Mesothelial cell of epicardium (in vitro differentiated cells): ENCODE measurements at places on chromosomes 1 and 21.

DNA sequence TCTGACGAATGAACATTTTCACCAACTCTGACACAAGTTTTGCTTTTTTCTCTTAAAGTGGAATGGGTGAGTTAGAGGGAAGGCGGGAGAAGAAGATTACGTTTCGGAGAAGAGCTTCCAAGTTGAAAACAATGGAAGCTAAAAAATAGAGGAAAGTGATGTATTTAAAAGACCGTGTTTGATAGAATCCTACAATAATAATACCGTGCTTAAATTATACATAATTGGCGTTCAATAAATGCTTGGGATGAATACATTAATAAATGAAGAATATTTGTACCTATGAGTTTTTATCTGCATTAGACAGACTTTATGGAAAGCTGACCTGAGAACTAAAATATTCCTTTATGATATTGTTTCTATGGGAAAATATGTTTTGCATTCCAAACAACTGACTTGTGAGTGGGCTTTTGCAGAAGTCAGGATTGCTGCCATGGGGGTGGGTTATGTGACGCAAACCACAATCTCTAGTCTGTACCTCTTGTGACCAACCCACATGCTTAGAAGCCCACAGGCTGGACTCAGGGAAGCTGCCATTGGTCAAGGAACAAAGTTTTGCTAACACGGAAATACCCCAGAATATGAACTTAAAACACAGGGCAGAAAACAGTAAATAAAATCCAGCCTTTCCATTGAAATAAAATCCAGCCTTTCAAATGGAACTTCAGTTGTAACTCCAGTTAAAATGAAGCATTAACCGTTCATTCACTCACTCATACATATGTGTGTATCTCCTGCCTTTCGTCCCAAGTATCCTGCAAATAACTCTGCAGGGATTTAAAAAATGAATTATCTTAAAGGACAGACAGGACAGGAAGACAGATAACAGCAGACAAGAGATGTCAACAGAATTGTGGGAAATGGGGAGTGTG is 21.3 kb upstream of the ATF3 start:
- DNase-seq = no peak

DNA sequence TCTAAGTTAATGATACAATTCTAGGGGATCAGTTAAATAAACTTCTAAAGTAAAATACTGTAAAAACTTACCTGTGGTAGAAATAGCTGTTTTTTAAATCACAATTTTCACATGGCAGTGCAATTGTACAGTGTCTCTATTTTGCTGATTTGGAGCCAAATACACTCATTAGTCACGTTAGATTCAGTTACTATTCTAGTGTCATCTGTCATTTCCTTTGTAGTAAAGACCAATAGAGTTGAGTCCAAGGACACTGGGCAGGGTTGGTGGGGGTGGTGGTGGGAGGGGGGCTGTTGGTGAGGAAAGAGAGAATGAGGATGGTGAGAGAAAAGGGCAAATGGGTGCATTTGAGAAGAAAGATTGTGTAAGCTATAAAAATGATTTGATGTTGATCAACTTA is 33.6 kb downstream of the CD55 start:
- no peak for DNase-seq

- DNase-seq = no peak
These were observed 207.4 kb downstream of the APP start for GRCh38 chr21:25963181-25963580.

GRCh38 chr1:40690771-40691537 is 550 bp upstream of the NFYC start:
- DNase-seq = no peak

DNA sequence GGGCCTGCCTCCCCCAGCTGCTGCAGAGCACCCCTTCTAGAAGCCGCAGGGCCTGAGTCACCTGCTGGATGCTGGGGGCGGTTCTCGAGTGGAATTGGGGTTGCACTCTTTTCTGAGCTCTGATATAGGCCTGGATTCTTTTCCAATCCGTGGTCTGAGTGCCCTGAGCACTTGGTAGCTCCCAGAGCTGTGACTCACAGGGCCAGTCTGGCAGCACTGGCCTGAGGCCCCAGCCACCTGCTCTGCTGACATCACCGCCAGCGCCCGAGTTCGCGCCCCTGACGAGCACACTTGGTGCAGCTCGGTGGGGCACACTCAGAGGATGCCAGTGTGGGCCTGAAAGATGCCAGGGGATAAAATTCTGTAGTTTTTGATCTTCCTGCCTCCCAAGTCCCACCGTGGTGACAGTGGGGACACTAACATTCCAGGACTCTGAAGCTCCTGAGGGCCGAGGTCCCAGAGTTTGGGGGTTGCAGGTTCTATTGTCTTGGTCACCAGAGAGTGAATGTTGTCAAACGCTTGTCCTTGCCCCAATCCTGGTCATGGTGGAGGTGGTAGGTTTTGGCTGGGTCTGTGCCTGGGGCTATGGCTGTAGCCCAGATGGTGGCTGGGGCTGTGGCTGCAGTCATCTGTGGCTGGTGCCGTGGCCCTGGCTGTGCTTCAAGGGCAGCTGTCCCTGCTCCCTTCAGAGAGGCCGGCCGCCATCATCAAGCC is 74.6 kb downstream of the OBSCN start:
- DNase-seq = peak; percentile 16

DNA sequence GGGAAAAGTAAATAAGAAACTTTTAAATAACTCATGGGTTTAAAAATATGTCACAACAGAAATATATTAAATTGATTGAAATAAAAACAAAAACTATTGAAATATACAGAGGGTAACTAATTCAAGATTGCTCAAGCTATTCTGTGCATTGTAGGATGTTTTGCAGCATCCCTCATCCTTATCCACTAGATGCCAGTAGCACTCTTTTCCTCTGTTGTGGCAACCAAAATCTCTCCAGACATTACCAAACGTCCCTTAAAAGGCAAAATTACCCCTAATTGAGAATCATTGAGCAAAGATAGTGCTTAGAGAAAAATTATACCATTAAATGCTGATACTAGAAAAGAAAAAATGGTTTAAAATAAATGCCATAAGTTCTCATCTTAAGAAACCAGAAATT is 682.6 kb downstream of the RWDD3 start:
- no peak for DNase-seq

GRCh38 chr1:17192394-17193221 is 12.3 kb upstream of the PADI1 start:
- no peak for DNase-seq

DNA sequence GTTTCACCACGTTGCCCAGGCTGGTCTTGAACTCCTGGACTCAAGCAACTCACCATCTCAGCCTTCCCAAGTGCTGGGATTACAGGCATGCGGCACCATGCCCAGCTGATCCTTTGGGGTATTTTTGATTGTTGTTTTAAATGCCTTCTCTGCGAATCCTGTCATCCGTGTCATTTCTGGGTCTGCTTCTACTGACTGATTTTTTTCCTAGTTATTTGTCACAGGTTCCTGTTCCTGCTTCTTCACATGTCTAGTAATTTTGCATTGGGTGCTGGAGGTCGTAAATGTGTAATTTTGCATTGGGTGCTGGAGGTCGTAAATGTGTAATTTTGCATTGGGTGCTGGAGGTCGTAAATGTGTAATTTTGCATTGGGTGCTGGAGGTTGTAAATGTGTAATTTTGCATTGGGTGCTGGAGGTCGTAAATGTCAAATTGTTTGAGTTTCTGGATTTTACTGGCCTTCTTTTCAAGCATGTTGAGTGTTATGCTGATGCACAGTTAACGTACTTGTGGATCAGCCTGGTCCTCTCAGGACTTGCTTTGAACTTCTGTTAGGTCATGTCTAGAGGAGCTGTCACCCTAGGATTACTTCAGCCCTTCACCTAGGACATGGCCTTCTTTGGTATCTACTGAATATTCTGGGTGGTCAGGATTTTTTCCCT is 4.1 kb upstream of the ARHGEF16 start:
- DNase-seq = no peak

DNA sequence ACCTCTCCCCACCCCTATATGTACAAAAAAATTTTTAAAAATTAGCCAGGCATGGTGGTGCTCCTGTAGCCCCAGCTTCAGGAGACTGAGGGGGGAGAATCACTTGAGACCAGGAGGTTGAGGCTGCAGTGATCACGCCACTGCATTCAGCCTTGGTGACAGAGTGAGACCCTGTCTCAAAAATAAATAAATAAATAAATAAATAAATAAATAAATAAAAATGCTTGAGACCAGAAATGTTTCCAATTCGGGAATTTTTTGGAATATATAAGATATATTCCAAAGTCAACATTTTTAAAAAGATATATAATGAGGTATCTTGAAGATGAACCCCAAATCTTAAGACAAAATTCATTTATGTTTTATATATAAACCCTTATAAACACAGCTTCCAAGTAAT is 42.4 kb upstream of the RAB4A start:
- no peak for DNase-seq

DNA sequence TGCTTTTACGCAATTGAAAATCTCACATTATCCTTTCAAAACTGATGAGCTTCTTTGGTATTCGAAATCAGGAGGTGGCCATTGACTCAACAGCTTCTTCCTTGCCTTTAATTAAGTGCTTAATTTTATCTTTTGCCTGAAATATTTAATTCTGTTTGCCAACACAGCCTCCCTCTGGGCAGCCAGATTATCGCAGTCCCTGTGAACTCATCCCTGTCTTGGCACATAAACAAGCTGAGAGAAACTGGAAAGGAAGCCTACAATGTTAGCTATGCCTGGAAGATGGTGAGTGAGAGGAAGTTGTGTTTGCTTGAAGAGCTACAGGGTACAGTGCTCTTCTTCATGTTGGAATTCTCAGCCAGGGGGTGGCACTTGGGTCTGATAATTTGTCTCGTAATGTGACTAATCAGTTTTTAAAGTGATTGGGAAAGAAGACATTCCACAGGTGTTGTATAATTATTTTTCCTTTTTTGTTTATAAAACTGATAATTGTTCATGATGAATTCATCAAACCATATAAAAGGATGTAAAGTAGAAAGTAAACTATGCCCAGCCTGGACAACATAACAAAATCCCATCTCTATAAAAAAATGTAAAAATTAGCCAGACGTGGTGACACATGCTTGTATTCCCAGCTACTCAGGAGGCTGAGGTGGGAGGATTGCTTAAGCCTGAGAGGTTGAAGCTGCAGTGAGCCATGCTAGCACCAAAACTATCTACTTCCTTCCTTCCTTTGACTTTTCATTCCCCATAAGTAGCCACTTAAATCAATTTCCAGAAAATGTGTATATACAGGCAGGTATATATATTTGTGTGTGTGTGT is 90.1 kb upstream of the RAVER2 start:
- no peak for DNase-seq

- no peak for DNase-seq
These were observed 55.4 kb upstream of the SCYL3 start for GRCh38 chr1:169949139-169949538.

DNA sequence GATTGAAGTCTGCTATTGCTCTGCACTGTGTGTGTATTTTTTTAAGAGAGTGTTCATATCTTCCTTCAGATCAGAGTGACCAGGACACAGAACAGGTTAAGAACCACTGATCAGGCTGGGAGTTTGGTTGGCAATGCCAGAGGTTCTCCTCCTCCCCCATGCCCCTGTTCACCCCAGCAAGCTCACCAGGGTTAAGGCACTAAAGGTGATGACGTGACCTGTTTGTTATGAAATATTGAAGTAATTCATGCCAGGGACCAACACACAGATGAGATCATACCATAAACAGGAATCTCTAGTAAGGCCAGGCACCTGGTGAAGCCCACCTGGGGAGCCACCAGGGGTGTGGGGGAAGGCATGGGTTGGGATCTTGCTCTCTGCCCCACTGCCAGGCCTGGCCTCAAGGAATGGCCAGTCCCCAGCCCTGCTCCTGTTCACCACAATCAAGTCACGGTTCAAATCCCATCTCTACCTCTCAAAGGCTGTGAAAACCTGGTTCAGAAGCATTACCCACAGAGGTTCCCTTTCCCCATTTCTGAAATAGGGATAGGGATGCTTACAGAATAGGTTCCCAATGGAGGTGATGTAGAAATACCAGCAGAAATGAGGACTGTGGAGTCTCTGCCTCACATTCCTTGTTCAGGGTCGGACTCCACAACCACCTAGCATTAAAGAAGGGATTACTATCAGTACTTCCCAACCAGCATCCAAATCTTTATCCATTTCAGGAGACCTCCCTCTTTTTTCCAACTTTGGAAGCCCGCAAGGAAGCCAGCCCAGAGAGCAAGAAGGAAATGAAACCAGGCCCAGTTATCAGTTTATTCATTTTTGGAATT is 2.4 kb downstream of the ID3 start:
- DNase-seq = no peak
